ENCODE measurements at places on chromosomes 11 and 22.

- DNase-seq, result no peak
These were observed 1.4 kb upstream of the TRMT2A start for GRCh38 chr22:20118300-20119020.

GRCh38 chr11:97937501-97937900, 1083.2 kb upstream of the CNTN5 start:
- no peak for DNase-seq

GRCh38 chr11:46039990-46040389, 81.3 kb downstream of the PHF21A start:
- DNase-seq, result no peak

DNA sequence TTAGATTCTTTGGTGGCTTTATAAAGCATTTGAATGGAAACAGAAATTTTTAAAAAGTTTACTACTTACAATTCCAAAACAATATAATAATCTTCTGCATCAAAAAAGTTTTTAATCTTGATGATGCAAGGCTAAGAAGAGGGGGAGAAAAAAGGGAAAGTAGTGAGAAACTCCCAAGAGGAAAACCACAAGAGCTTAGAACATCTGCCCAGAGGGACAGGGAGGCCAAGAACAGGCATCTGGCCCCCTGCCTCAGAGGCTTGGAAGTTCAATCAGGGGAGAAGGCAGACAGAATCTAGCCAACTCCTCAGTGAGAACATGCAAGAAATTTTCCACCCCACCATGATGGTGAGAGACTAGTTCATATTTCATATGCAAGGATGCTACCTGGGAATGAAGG, 23.8 kb upstream of the TTC28 start:
- DNase-seq, result no peak

DNA sequence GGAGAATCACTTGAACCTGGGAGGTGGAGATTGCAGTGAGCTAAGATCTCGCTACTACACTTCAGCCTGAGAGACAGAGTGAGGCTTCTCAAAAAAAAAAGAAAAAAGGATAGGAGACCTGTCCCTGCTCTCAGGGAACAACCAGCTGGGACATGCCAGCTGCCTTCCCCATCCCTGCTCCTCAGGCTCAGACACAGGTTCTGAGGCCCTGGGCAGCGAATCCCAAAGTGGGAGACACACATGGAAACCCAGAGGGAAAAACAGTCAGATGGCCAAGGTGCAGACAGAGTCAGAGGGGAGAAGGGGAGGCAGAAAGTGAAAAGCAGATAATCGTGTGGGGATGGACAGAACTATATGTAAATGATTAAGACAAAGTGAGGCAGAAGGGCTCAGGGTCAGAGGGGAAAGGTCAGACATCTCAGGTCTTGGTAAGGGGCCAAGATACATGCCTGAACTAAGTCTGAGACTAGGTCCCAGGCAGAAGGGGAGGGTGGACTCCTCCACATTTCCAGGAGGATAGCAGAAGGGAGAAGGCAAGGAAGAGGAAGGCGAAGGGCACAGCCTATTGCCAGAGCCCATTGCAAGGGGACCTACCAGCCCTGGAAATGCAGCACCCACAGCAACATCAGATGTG, 14.2 kb downstream of the STARD10 start:
- DNase-seq, result no peak

DNA sequence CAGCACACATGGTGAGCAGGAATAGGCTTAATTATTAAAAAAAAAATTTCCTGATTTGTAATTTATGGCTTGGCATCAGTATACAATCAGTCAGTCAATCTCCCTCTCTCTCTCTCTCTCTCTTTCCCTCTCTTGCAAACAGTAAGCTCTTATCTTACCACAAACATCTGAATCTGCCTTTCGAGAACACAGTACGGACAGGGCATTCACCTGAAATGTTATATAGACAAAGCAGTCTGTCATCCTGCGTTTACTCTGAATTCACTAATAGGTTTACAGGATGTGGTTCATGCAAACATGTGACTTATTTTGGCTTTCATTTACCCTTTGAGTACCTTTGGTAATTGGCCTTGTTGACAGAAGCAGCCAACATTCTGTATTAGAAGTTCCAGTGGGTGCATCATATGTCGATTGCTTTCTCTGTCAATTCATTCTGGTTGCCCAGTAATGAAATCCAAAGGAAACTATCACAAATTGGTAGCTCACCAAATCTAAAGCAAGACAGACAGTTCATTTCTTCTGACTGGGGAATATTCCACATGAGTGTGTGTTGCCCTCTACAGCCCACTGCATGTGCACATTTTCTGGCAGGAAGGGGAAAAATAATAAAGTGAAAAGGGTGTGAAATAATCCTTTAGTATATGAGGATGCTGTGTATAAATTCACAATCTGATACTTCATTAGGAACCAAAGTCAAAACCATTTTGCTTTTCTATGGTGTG, 1058.2 kb downstream of the LRRC4C start:
- peak; percentile 12 for DNase-seq

DNA sequence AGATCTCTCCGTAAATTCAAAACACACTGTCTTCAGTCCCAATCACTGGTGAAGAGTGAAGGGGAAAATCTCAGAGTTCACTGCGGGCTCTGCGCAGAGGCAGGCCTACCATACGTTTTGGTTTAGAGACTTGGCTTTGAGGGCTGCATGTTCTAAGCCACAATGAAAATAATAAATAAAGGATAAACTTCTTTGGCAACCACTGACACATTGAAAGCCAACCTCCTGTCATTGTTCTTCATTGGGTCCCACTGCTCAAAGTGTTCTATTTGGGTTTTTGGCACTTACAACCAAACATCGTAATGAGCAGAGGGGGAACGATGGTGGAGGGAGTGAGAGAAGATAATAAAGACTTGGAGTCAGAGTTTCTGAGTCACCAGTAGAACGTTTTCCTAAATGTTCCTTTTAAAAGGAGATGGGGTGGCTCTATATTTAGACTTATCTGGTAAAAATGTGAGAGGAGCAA, 472.9 kb downstream of the SOX6 start:
- no peak for DNase-seq

- DNase-seq, result no peak
These were observed 61.0 kb upstream of the GLYATL1B start for GRCh38 chr11:59025097-59025496.

DNA sequence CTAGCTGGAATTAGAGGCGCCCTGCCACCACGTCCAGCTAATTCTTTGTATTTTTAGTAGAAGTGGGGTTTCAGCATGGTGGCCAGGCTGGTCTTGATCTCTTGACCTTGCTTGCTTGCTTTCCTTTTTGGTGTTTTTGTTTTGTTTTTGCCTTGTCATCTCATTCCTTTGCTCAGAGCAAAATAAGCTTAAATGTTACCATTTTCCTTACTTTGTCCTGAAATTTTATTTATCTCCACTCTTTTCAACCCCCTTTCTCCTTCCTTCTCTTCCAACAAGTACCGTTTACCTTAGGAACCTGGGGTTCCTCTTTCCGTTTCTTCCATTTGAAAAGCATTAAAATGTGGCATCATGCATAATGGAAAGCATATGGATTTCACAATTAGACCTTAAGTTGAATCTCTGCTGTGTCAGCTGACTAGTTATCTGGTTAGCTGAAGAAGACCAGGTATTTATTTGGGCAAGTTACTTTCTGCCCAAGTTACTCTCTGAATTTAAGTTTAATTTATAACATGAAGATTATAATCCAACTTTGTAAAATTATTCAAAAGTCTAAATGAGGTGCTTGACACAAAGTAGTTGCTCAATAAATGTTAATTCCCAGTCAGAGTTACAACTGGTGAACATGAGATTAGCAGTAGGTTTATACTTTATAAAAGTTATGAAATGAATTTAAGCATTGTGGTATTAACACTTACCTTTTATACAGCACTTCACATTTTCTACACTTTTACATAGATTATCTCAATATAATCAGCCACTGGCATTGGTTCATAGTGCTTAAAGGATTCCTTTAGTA, 69.7 kb downstream of the PRMT3 start:
- DNase-seq, result no peak

- no peak for DNase-seq
These were observed 261.0 kb upstream of the NARS2 start for GRCh38 chr11:78835646-78836045.

DNA sequence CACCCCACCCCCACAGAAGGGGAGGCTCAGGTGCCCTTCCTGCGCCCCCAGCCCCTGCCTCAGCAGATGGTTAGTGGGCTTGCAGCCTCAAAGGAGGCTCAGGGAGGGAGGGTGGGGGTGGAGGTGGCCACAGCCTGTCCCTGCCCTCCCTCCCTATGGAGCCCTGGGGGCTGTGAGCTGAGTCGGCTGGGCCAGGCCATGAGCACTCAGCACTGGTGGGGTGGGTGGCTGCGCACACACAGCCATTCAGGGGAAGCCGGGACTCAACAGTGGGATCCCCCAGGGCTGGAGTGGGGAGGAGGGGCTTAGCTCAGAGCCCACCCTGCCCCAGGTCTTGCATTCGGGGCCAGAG, 50.2 kb downstream of the FLRT1 start:
- DNase-seq, result no peak

- no peak for DNase-seq
These were observed 13.9 kb downstream of the MYBPC3 start for GRCh38 chr11:47338396-47339241.

- no peak for DNase-seq
These were observed 235.6 kb downstream of the KCNA4 start for GRCh38 chr11:29781268-29781667.

GRCh38 chr11:85941380-85941973, 86.3 kb downstream of the CCDC83 start:
- peak; percentile 27 for DNase-seq

DNA sequence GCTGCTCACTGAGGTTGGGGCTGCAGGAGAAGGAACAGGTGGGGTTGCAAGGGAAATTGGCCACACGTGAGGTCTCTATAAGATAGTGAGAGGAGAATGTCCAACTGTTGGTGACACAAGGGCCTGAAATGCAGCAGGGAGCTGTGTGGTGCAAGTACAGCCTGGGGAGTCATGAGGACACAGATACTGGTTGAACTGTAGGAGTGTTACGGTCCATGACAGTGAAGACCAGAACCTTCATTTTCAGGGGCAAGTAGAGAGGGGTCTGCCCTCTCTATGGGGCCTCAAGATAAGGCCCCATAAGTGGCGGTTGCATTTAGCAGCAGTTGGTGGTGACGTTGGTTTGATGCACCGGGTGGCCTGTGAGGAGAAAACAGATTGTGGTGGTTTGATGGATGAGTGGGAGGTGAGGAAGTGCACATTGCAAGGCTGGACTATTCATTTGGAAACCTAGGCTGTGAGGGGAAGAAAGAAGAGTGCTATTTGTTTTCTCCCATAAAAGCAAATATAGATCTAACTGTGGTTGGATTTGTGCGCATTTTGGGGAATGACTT, 39.4 kb downstream of the MICAL2 start:
- no peak for DNase-seq

DNA sequence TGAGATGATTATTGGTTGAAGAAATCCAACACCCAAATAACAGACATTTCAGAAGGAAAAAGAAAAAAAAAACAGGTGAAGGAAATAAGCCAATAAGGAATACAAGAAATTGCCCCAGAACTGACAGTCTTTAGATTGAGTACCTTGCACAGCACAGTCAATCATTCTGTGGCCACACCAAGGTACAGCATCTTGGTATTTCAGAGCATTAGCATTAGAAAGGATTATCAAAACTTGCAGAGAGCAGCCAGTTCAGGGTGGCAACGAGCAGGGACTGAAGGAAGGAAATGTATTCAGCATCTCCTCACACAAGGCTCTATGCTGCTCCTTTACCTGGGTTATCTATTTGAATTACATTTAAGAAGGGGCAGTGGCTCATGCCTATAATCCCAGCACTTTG, 2.1 kb downstream of the ADA2 start:
- no peak for DNase-seq

GRCh38 chr11:47111318-47111804, 65.3 kb downstream of the ARFGAP2 start:
- peak; percentile 80 for DNase-seq

DNA sequence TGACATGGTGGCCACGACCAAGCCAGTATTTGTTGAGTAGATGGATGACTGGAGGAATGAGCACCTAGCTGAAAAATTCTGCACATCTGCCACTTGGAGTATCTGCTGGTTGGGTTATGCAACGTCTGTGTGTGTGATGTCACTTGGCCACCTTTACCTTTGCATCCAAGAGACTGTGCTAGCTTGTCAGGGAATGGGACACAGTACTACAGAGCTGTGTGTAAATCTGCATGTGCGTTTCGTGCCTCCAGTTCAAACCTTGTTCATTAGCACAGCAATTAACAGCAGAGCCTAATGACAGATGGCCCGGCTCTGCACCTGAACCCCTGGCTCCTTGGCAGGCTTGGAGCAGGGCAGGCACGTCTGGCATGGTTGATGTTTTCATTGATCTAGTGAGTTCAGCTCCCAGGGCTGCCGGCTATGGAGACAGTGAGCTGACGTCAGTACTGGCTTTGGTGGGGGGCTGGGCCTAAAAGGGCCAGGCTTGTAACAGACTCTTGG, 188.4 kb upstream of the NAV2 start:
- no peak for DNase-seq

GRCh38 chr11:34214961-34215805, 109.8 kb downstream of the NAT10 start:
- DNase-seq, result no peak

DNA sequence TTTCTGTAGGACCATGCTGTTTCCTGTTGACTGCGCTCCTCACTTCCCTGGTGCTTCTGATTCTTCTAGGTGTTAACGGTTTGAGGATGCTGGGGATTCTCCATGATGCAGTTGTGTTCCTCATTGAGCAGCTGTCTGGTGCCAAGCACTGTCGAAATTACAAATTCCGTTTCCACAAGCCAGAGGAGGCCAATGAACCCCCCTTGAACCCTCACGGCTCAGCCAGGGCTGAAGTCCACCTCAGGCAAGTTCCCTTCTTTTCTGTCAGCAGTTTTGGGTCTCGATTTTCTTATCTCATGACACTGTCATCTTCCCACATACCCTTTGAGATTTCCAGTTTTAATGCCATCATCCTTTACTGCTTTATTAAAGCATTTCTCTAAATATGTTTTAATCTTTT, 7.7 kb upstream of the TTC36 start:
- DNase-seq, result no peak

DNA sequence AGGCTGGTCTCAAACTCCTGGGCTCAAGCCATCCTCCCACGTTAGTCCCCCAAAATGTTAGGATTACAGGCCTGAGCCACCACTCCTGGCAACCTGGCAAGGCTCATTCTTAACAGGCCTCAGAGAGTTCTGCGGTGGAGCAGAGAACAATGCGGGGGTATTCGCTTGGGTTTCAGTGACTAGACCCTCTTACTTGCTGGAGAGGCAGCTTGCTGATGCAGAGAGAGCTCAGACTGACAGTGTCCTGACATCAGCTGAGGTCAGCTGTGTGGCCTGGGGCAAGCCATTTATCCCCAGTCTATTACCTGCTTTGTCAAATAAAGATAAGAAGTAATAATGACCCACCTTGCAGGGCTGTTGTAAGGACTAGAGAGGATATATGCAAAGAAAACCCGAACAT, 40.3 kb upstream of the DMC1 start:
- DNase-seq, result no peak
